ENCODE measurements at places on chromosomes 2 and 18. TPM values are rescaled to one million over a fixed set of nuclear protein-coding genes. Genes with fewer than 3 reads are reported as not detected.

DNAH7 gene
- 2.3 TPM for total RNA-seq

UBR3 gene
- total RNA-seq, result 45.4 TPM

TPO gene
- total RNA-seq, result 0.70 TPM

AFF3 gene
- total RNA-seq, result 216 TPM

TRABD2A gene
- total RNA-seq, result 85.4 TPM

ALK gene
- total RNA-seq, result 0.88 TPM

PSD4 gene
- total RNA-seq, result 125 TPM

- no peak for DNase-seq
Measured at GRCh38 chr18:64365106-64365505, 216.2 kb upstream of the LINC00305 start.

GRCh38 chr2:215817046-215817445, 196.3 kb downstream of the MREG start:
- DNase-seq, result no peak

- DNase-seq, result no peak
Measured at GRCh38 chr2:140669911-140670310, 1460.9 kb downstream of the LRP1B start.

GRCh38 chr2:170679607-170680079, 35.5 kb upstream of the SP5 start:
- DNase-seq, result no peak

- DNase-seq, result no peak
Measured at GRCh38 chr18:79047556-79048244, 21.5 kb upstream of the ATP9B start.

DNA sequence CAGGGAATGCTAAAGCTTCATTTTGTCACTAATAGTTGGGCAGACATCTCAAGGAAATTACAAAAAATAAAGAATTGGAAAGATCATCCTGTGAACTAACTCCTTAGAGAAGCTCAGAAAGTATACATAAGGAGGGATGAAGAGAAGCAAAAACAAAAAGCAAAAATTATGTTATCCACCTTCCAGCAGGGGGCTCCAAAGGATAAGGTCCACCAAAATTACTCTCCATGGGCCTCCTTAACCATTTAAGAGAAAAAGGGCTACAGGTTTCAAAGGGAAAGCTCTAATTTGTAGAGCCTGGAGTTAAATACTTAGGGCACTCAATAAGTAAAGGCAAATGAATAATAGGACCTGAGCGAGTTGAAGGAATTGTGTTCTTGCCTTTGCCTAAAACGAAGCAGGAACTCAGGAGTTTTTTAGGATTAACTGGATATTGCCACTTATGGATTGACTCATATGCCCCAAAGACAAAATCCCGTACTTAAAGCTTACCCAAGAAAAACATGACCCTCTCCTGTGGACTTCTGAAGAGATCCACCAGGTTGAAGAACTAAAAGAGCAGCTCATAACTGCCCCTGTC, 1167.9 kb downstream of the DSC3 start:
- no peak for DNase-seq

GRCh38 chr2:32991091-32991845, 44.5 kb downstream of the LTBP1 start:
- DNase-seq, result no peak

GRCh38 chr2:167651406-167652151, 595.8 kb downstream of the STK39 start:
- no peak for DNase-seq
